Stimulated activated naive CD4-positive, alpha-beta T cell treated with Interleukin-2 at 50 U/mL for 16 hours (primary cell): ENCODE measurements at places on chromosomes 5 and 9.

DNA sequence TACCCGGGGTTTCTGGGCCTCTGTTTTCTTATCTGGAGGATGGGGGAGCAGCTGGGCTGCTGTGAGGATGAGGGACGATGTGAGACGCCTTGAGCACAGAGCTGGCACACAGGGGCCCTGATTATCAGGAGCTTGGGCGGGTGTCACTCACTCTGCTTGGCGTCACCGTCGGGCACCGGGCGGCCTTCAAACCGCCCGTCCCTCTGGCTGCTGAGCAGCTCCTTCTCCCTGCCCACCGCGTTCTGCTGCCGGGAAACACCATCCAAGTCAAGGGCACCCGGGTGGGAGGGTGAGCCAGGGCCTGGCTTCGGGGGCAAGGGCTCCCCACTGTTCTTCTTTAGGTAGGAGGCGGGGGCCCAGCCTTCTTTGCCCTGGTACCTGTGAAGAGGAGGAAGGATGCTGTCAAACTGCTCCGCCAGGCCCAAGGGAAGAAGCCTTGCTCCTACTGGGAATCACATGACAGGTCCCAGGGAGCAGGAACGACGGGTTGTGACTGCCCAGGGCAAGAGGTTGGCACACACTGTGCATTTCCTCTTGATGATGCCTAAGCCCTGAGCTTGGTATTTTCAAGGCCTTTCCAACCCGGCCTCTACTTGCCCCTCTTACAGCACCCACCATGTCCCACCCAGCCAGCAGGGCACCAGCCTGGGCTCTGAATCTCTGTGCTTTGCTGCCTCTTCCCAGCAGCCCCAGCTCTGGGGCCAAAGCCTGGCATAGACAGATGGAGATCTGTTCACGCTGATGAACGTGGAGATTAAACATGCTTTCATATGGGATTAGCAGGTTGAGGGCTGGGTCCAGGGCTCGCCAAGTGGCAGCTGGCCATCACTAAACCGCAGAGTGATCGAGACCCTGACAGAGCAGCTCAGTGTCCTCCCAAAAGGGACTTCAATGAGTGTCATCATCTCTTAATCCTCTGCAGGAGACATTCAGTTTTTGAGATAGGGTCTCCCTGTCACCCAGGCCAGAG lies 66.9 kb upstream of the UBTD2 start:
- DNase-seq: no peak

DNA sequence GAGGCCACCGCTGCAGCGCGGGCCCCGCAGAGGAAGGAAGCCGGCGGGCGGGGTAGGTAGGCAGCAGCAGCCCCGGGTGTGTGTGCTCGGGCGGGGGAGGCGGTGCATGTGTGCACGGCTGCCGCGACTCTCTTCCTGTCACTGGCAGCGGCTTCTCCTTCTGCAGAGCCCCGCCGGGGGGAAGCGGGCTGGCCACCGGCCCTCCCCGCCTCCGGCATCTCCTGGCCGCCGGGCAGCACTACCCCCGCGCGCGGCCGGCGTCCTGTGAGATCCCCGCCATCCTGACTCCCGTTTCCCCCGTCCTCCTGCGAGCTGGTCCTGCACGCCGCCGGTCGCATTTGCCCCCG lies 315 bp downstream of the PIK3R1 start:
- DNase-seq: peak; percentile 84

DNA sequence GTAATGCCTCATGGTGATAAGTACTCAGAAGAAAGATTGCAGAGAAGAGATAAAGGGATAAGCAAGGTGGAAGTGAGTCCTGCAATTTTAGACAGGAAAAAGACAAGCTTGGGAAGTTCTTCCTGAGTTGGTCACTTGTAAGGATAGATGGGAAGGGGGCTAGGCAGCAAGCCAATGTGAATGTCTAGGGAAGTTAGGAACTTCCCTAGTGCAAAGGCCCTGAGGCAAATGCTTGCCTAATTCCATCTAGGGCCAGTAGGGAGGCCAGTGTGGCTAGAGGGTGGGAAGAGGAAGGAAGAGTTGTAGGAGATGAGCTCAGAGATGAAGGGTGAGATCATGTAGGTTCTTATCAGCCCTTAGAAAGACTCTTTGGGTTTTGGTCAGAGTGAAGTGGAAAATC lies 206.6 kb downstream of the MAT2B start:
- no peak for DNase-seq

GRCh38 chr5:110001648-110002047 lies 311.9 kb downstream of the MAN2A1 start:
- DNase-seq: no peak

GRCh38 chr5:124124711-124125229 lies 612.8 kb downstream of the CSNK1G3 start:
- no peak for DNase-seq

- DNase-seq: no peak
These were observed 31.1 kb upstream of the GAS1 start for GRCh38 chr9:86978413-86978812.

- no peak for DNase-seq
These were observed 168.8 kb downstream of the ARHGAP26 start for GRCh38 chr5:142939006-142939405.

- peak; percentile 16 for DNase-seq
These were observed 1.7 kb upstream of the KLHL3 start for GRCh38 chr5:137737349-137738131.
